Stimulated activated CD4-positive, alpha-beta T cell treated with anti-CD3 and anti-CD28 coated beads, TNF-alpha, amount 100 ng/mL, for 24 hours (primary cell): ENCODE measurements at places on chromosomes 7 and 10.

DNA sequence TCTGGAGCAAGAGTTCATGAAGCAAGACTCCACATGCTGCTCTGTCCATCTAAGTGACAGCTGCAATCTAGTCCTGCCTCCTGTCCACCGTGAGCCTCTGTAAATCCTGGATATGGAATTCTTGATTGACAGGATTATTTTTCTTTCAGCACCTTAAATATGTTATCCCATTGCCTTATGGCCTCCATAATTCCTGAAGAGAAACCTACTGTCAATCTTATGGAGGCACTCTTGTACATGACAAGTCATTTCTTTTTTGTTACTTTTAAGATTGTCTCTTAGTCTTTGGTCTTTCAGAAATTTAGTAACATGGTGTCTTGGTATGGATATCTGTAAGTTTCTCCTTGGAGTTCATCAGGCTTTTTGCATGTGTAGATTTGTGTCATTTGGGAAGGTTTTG is 82.8 kb downstream of the NPSR1 start:
- no peak for DNase-seq

- DNase-seq, result no peak
Observed at GRCh38 chr10:1611936-1612550, 125.3 kb downstream of the ADARB2 start.

DNA sequence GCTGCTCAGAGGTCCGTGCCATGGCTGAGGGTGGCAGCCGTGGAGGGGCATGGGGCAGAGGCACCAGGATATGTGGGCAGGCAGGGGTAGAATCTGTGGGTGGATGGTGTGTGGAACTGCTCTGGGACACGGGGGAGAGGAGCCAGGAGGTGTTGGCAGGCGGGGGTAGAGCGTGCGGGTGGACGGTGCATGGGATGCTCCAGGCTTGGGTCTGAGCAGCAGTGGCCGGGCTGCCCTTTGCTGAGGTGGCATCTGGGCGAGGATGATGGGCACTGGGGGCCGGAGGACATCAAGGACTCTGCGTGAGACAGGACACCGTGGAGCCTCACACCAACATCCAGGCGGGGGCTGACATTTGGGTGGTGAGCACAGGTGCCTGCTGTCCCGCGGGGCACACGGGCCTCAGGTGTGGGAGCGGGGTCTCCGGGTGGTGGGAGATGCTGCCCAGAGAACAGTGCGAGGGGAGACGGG is 46.2 kb downstream of the JAKMIP3 start:
- no peak for DNase-seq

GRCh38 chr10:67664942-67665341 is 31.1 kb downstream of the CTNNA3 start:
- no peak for DNase-seq

DNA sequence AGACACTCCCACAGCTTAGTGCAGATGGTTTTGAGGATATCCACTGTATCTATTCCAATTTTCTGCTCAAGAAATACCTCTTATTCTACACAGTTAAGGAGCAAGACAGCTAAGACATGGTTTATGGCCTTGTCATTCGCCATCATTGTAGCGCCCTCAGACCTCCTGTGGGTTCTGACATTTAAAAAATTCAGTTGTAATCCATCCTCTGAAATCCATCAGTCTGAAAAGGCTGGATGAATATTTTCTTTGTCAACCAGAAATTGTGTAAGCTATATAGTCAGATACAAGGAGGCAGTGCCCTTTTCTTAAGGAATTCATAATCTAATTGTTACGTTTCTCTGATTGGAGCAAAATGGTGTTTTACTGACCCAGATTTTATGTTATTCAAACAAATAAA is 353.6 kb downstream of the GALNT17 start:
- DNase-seq, result no peak

DNA sequence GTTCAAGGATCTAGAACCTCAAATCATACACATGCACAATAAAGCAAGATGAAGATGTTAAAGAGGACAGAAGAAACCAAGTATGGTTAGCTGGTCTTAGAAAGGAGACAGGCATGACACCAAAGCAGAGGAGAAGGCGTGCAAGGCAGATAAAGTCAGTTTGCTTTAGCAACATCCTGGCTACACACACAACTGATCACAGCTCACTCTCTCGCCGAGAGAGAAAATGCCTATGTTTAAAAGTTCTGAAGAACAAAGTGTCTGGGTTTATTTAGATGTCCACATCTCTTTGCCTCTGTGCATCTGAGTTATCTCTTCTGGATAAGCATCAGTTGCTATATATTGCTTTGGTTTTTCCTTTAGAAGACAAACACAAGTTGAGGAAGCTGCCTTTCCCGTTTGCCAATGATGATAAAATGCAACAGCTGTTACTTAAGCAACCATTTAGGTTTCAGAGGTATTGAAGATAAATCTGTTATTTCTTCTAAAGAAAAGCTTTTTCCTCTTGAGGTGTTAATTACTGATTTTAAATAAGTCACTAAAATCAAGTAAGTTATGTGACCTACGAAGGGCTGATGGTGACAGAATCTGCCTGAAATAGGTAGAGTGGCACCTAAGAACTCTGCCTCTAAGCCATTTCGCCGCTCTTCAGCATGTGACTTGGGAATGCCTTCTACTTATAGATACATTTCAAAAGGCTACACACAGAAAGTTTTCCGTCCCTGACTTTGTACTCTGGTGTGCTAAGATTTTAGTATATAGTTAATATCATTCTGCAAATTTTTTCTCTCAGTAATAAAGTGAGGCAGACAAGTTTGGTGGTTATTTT is 146.2 kb upstream of the ASAH2 start:
- DNase-seq, result no peak

GRCh38 chr10:35353395-35353794 is 17.1 kb downstream of the CCNY start:
- no peak for DNase-seq

DNA sequence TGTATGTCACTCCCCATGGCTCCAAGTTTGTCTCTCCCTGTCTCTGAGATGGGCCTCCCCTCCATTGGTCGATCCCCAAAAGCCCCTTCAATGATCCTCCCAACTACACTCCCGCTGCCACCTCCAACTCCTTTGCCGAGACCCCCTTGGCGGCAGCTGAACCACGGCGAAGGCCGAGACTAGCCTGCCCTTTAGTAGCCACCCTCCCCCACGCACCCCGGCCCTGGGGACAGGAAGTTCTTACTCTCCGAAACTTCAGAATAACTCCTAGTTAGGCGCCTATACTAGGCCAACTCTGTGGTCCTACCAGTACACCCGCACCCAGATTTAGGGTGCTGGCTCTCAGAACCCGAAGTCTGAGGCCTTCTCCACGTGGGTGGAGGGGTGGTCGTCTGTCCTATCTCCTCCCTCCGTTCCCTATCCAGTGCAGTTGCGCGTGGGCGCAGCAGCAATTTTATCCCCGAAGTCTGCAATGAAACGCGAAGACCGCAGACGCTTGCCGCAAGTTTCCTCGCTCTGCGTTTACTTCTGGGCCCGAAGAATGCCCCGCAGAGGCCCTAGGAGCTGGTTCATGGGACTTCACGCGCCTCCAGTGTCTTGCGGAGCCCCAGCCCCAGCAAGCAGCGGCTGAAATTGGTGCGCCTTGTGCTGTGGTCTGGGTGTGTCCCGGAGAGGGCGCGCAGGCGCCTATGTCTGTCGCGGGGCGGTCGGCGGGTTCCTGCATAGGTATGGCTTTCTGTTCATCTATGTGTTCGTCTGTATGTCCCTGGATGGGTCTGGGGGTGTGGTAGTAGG is 82.6 kb upstream of the SLF2 start:
- no peak for DNase-seq

DNA sequence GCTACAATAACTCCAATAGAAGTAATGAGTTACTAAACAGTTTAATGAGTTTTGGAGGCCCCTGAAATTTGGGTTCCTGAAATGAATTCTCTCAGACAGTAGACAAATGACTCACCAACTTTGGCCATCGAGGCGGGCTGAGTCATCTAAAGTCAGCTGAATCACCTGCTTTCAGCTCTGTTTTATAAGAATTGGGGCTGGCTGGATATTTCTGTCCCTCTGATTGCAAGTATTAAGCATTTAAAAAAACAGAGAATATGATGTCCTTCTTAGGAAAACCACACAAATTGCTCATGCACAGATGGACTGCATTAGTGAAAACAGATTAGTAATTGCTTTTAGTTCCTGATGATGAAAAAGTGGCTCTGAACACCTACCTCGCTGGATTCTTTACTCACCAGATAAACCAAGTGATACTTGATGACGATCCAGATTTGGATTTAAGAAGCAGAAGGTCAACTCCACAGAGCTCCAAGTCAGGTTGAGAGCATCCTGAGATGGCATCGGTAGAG is 59.1 kb downstream of the ZNF365 start:
- peak; percentile 48 for DNase-seq

- DNase-seq, result no peak
Observed at GRCh38 chr7:136496551-136496950, 371.9 kb upstream of the CHRM2 start.

GRCh38 chr10:125112697-125113494 is 47.5 kb downstream of the CTBP2 start:
- no peak for DNase-seq

- DNase-seq, result no peak
Observed at GRCh38 chr7:20403331-20403730, 72.6 kb downstream of the ITGB8 start.

DNA sequence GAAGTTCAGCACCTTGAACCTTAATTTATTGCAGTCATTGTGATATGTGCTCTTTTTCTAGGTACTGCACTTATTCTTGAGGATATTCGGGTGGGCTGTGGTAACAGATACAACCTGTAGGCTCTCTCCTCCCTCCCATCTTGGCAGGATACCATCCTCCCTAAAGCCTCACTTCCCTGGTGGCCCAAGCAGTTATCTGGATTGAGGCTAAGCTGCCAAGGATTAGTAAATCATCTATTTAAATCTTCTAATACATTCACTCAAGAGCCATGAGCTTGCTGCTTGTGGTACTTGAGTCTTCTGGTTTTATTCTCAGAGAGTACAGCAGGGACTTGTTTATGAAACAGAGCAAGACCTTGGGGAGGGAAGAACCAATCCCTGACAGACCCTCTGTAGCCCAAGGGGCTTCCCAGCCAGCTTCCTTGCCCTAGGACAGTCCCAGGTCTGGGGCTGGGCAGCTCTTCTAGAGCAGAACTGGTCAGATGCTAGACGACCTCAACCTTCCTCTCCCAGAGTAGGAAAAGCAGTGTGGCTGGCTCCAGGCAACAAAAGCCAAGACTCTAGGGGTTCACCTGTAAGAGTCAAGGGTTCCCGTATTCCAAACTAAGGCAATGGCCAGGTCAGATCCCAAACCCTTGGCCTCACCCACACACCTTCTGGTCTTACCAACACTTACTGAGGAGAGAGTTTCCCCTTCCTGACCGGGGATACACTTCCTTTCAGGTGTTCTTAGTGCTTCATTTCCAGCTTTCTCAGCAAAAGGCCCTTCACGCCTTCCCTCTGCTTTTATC is 21.3 kb downstream of the WNT8B start:
- no peak for DNase-seq

GRCh38 chr7:134129856-134130523 is 2.9 kb downstream of the LRGUK start:
- no peak for DNase-seq

DNA sequence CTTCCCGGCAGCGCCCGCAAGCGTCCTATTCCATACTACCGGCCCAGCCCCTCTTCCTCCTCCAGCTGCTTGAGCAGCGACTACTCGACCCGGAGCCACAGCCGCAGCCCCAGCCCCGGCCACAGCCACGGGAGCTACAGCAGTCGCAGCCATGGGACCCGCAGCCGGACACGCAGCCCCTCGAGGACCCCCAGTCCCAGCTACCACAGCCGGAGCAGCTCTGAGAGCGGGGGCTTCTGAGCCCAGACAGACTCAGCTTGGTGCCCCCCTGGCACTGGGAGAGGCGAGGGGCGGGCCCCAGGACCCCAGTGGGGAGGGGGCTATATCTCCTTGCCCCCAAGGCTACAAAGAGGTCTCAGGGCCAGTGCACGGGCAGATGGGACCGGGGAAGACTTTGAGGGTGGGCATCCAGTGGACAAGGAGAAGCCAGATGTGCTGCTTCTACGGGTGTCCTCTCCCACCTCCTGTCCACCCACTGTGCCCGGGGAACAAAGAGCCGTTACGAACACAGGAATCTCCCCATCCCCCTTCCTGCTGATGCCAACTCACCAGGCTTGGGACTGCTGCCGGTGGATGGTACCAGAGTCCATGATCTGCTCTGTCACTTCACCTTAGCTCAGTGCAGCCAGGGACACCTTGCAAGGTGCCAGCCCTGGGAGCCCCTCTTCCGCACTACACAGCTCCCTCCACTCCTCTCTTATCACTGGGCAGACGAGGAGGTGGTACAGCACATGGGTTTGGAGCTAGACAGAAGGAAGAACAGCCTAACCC is 16.7 kb upstream of the HSPB1 start:
- no peak for DNase-seq

- DNase-seq, result no peak
Observed at GRCh38 chr7:23220690-23221305, 25.8 kb upstream of the GPNMB start.

DNA sequence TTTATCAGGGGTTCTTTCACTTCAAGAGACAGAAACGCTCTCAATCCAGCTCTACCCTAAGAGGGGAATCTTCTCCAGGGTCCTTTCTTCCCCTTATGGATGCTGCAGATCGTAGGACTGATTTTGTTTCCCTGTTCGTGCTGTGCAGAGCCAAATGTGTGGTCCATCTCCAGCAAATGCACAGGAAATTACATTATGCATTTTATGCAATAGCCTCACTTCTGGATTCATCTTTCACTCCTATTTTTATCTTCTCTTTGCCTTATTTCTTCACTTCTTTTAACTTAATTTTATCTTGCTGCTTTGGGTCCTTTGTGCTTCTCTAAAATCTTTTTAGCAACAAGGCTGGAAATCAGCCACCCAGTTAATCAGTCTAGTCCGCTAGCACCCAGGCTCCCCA is 184.5 kb upstream of the INHBA start:
- no peak for DNase-seq

- no peak for DNase-seq
Observed at GRCh38 chr10:47233631-47234030, 66.4 kb upstream of the GDF10 start.

DNA sequence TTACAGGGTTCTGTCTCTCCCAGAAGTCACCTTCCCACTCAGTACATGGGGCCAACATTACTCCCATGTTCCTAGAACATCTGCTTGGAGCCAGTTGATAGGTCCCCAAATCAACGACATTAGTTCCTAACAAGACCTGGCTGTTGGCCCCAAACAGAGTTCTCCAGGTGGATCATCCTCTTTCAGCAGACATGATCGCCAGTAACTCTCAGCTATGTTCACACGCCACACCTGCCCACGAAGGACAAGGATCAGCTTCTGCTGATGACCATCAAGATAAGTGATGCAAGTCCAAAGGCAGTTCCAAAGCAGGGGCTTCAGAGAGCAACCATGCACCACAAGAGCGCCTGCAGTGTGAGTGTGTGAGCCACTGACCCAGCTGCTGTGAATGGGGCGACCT is 11.0 kb downstream of the ZNF777 start:
- DNase-seq, result no peak

DNA sequence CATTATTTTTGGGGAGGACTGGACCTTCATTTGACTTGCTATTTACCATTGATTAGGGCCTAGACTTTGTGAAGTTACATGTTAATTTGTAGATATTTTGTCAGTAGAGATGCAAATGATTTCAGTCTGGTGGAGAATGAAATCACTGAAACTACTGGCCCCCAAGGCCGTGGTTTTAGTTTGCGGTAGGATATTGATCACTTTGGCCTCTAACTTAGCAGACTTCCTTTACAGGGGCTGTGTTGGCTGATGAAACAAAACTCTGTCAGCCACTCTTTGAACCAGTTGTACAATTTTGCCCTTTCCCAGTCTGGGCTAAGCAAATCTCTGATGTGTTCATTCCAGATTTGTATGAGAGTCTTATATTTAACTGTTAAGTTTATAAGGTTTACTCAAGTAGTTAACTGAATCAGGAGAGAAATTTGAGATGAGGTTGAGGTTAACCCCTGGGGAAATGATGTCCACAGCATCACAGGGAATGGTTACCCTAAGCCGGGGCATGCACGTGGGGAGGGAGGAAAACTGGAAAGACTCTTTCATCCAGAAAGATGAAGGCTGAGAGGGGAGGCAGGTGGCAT is 105.7 kb upstream of the INSIG1 start:
- DNase-seq, result no peak
